LHCN-M2 (cell line): ENCODE measurements at places on chromosomes 13 and 19.
A peak's percentile ranks its signal among the peaks of the same experiment; 100 is the strongest.

GRCh38 chr13:100513987-100514670 is 74.5 kb downstream of the GGACT start:
- DNase-seq: peak; percentile 34

GRCh38 chr19:32498648-32499200 is 82.3 kb upstream of the PDCD5 start:
- DNase-seq: peak; percentile 95

DNA sequence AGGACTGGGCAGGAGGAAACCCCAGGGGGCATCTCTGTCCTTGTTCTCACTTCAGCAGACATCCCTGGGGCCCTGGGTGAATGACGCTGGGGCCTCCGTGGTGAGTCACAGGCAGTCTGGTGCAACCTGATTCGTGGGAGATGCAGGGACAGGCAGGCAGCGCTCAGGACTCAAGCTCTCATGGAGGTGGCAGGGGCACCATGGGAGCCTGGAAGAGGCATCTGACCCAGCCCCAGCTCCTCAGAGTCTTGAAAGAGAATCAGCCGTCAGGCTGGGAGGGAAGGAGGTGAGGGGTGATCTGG is 14.0 kb upstream of the PTOV1 start:
- no peak for DNase-seq

- no peak for DNase-seq
These were observed 1735.6 kb upstream of the SPRY2 start for GRCh38 chr13:82076496-82076895.

DNA sequence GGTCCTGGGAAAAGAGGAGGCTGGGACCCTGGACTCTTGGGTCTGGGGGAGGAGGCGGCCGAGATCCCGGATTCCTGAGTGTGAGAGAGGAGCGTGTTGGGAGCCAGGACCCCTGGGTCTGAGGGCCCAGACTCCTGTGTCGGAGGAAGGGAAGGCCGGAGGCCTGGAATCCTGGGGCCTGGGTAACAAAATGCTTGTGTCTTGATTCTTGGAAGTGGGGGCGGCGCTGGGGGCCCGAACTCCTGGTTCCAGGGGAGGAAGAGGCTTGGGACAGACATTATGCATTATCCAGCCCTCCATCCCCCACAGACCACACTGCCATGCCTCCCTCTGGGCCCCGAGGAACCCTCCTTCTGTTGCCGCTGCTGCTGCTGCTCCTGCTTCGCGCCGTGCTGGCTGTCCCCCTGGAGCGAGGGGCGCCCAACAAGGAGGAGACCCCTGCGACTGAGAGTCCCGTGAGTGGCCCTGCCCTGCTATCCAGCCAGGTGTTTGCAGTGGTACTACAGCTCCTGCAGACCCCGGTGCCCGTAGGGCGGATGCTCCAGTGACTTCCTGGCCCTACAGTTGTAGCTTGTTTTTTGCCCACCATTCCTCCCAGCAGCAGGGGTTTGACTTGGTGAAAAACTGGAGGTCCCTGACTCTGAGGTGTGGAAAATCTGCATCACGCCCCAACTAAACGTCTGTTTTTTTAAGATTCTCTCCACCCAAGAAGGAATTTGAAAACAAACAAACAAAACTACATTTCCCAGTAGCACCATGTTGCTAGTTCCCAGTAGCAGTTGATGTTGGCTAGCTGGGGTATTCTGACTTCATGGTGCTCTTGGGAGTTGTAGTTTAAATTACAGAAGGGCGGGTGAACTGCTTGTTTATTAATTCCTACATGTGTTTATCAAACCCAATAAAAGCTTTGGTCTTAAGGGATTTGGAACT is 630 bp downstream of the NUCB1 start:
- DNase-seq: peak; percentile 44

GRCh38 chr13:29993716-29994488 is 143.5 kb upstream of the UBL3 start:
- peak; percentile 89 for DNase-seq

DNA sequence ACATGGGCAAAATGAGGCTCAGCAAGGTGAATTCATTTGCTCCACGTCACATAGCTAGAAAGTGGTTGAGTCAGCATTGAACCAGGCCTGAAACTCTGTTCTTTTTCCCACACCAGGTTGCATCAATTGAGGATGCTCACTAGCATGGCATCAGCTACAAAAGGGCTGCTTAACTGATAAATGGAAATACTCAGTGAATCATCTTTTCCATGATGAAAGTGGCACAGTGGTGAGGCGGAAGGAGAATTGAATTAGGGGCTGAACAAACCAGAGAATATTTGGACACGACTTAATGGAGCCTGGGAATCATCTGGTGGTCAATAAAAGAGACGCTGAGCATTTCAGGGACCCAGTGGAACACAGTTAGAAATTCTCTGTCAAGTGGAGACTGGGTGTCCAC is 320.1 kb upstream of the MAB21L1 start:
- no peak for DNase-seq

DNA sequence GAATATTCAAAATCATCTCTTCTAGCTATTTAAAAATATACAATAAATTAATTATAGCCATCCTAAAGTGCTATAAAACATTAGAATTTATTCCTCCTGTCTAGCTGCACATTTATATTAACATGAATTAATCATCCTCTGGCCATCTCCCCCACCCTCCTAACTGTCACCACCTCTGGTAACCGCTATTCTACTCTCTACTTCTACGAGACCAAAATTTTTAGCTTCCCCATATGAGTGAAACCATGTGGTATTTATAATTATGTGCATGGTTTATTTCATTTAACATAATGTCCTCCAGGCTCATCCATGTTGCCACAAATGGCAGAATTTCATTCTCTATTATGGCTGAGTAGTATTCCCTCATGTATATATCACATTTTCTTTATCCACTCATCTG is 265.2 kb downstream of the COG6 start:
- no peak for DNase-seq

DNA sequence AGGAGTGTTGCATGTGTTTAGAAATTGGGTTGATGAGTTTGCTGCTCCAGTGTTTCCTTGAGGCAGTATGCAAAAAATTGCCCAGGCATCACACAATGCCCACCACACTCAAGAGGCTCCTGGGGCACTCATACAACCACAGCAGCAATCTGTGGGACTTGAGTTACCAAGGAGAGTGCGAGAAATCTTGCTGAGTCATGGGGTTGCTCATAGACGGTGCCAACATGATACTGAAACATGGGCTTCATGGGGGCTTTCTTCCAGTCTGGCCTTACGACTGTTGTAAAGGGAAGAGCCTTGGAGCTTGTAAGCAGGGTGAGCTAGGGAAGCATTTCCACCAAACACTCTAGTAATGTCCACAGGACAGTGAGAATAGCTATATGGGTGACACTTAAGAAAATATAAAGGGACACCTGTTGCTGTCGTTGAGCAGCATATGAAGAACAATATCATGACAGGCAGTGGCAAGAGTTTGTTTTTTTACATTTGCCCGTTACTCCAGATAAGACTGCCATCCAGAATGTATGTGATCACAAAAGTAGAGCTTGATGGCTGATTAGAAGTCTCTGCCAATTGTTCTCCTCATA is 1237.4 kb downstream of the UQCRFS1 start:
- DNase-seq: no peak

- peak; percentile 90 for DNase-seq
These were observed 20.0 kb upstream of the ERCC1 start for GRCh38 chr19:45443462-45444317.

- no peak for DNase-seq
These were observed 210.7 kb upstream of the SLC10A2 start for GRCh38 chr13:103276775-103277498.

DNA sequence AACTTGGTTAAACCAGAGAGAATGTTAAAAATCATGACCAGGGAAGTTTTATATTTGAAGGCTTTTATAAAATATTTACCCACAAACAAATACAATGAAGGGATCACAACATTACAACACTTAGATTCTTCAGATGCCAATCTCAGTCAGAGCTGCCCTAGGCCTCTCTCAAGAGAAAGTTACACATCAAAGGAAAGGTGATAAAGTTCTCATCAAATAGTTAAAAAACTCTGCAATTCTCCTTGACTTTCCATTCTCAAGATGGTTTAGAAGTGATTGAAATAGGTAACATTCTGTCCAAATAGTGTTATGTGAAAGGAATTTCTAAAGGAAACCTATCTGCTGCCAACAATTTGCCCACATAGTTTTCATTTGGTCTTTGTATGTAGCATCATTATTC is 1115.2 kb upstream of the MIR17HG start:
- DNase-seq: no peak

DNA sequence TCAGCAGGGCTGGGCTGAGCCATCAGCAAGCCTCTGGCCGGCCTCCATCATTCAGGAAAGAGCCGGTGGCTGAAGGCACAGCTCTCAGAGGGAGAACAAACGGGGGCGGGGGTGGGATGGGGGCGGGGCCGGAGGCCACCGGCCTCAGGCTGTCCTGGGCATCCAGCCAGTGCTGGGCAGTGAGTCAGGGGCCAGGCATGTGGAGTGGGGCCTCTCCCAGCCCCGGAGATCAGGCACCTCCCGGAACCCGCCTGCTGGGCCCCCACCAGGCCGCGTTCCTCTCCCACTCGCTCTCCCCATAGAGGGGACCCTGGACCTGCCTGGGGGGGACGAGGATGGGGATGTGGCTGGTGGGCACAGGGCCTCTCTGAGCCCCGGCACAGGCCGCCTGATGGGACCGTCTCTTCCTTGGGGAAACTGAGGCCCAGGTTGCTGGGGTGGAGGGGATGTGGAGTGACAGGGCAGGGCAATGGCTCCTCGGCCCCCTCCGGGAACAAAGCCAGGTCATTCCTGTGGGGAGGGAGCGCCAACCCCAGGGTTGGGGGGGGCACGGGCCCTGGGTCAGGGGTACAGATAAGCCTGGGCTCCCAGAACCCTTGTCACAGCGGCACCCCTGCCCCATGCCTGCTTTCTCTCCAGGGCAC is 12.9 kb downstream of the SPC24 start:
- peak; percentile 95 for DNase-seq

- peak; percentile 11 for DNase-seq
These were observed 29.6 kb downstream of the VWA8 start for GRCh38 chr13:41931337-41931736.

DNA sequence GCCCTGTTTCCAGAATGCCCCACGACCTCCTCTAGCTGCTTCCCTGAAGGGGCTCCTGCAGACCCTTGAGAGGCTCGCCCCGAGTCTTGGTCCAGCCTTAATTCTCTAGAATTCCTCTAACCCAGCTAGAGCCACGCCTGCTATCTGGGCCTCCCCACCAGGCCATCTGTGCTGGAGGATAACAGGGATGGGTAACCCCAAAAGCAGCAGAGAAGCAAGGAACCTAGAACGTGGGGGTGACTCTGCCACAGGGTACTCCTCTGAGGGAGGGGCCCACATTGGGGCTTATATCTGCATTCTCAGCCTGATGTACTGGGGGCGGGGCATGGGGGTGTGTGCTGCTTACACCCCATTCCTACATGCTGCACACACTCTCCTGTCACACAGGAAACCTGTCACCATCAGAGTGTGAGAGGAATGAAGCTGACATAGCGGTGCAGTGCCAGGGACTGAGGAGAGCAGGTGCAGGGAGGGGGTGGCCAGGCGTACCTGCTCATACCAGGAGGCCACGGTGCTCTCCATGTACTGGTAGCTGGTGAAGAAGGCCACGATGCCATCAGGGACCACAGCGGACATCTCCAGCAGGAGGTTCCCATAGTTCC is 13.8 kb downstream of the KLC3 start:
- DNase-seq: no peak

GRCh38 chr13:36919833-36920615 is at the start of gene SMAD9:
TSS of gene SMAD9 (minus strand) at chr13:36920238. CDS start at chr13:36879689, 40,549 bp downstream.
- DNase-seq: peak; percentile 59

GRCh38 chr19:54331626-54332025 is 7.3 kb downstream of the LILRA4 start:
- DNase-seq: no peak

DNA sequence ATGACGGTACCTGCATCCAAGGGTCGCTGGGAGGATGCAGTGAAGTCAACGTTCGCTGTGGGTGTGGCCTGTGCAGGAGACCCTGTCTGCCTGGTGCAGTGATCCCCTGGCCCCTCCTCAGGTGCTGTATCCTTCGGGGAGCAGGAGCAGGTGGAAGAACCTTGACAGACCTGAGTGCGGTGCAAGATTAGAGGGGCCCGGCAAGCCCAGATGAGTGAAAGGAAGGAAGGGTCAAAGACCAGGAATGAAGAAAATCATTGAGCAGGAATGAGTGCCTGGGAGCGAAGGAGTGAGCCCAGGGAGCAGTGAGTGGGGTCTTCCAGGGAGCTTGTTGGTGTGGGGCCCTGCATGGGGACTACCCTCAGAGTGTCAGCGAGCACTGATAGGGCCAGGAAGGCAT is 12.7 kb downstream of the B3GNT8 start:
- DNase-seq: no peak

GRCh38 chr13:20492641-20493040 is 33.0 kb downstream of the CRYL1 start:
- DNase-seq: peak; percentile 11

- no peak for DNase-seq
These were observed 14.0 kb downstream of the GRAMD1A start for GRCh38 chr19:35013820-35014754.

GRCh38 chr19:55544776-55545439 is 435 bp downstream of the SBK3 start:
- DNase-seq: peak; percentile 49

- DNase-seq: no peak
These were observed 173.7 kb downstream of the KLF12 start for GRCh38 chr13:73960474-73960873.

GRCh38 chr19:30083125-30083681 is 141.2 kb downstream of the URI1 start:
- DNase-seq: no peak

- no peak for DNase-seq
These were observed 3.5 kb downstream of the MAP4K1 start for GRCh38 chr19:38614289-38614688.

DNA sequence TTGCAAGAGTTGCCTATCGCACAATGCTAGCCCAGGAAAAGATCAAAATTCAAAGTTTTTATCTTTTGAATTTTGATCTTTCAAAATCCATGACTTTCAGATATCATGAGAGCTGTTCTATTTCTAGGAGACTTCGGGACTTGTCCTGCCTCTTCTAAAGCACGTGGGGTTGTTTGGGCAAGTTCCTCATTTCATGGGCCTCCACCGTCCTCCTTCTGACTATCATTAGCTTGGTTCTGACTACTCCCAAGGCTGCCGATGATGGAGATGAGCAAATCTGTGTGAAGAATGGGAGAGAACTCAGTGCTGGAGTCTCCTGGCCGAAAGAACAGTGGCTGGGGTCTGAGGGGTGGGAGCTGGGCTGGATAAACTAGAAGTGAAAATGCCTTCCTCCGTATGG is 86.5 kb downstream of the COL4A1 start:
- DNase-seq: no peak

DNA sequence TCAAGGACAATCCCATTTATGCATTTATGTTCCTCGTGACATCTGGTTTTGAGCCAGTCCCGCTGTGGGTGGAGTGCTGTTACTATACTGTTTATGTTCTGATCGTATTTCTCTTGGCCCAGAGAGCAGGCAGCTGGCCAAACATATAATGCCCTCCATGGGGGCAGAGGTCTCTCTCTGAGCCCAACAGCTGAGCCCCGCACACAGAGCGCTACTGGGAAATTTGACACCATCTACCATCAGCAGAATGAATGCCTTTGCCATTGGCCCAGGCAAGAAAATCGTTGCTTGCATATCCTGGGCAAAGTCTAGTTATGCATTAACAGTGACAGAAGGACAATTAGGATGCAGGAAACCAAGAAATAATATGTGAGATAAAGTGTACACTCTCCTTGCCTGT is 126.8 kb upstream of the CACNA1A start:
- peak; percentile 82 for DNase-seq

- no peak for DNase-seq
These were observed 41.9 kb downstream of the CERS4 start for GRCh38 chr19:8251025-8251472.
